ENCODE measurements at places on chromosomes 16 and 17. TPM values are rescaled to one million over a fixed set of nuclear protein-coding genes. Genes with fewer than 3 reads are reported as not detected.

The PPL gene
- total RNA-seq: 52.2 TPM

GRCh38 chr17:44599298-44600175 is 42.3 kb downstream of the FZD2 start:
- no peak overlapping the region for H3K27ac ChIP-seq
- H3K4me1 ChIP-seq: peaks cover 4% of the 10 kb centered on the region
- peak; percentile 66 for DNase-seq
- H3K27me3 ChIP-seq: no peaks in the 10 kb centered on the region
- no peak overlapping the region for H3K4me3 ChIP-seq

DNA sequence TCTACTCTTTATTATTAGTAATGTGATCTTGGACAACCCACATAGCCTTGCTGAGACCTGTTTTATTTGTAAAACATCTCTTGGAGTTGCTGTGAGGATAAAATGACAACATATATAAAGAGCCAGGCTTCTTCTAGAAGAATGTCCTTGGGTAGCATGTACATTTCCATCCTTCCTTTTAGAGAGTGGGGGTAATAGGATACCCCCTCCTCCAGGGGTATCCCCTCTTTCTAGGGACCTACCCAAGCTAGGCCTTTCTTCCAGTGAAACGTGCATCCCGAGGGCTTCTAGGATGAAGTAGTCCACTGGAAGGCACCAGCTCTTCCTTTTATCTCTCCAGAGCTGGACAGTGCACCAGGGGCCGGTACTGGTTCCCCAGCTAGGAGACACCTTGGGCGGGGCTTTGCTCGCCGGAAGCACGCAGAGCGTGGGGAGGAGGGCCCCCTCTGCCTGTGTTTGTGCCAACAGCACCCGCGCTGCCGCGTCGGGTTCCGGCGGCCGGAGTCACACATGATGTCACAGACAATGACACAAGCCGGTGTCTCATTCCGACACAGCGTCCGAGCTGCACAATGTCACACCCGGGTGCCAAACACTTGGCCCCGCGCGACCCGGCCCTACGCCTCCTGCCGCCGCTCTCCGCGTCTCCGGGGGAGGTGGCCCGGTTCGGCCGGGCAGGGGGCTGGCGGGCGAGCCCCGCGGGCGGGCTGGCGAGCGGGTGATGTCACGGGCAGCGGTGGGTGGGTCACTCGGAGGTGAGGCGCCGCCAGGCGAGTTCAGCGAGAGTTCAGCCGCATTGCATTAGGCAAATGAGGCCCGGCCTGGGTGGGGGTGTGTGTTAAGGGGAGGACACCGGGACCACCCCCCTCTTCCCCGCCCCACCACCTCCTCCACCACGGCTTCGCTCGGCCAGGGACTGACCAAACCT is 23.4 kb downstream of the GJD3 start:
- H3K27ac ChIP-seq: peak overlapping the region; percentile 94
- peaks cover 69% of the 10 kb centered on the region for H3K4me1 ChIP-seq
- DNase-seq: peak; percentile 84
- peak overlapping the region; percentile 87 for H3K4me3 ChIP-seq
- H3K27me3 ChIP-seq: no peaks in the 10 kb centered on the region

The TBC1D3E gene
- not detected for total RNA-seq

GRCh38 chr17:9855036-9855435 is 29.3 kb downstream of the GLP2R start:
- H3K4me1 ChIP-seq: no peaks in the 10 kb centered on the region
- no peak overlapping the region for H3K27ac ChIP-seq
- no peak overlapping the region for H3K4me3 ChIP-seq
- H3K36me3 ChIP-seq: no peaks in the 10 kb centered on the region
- no peaks in the 10 kb centered on the region for H3K27me3 ChIP-seq
- DNase-seq: no peak
